ENCODE measurements at places on chromosomes 3 and 15.

GRCh38 chr3:35900079-35900478 lies 260.8 kb downstream of the ARPP21 start:
- no peak for DNase-seq

DNA sequence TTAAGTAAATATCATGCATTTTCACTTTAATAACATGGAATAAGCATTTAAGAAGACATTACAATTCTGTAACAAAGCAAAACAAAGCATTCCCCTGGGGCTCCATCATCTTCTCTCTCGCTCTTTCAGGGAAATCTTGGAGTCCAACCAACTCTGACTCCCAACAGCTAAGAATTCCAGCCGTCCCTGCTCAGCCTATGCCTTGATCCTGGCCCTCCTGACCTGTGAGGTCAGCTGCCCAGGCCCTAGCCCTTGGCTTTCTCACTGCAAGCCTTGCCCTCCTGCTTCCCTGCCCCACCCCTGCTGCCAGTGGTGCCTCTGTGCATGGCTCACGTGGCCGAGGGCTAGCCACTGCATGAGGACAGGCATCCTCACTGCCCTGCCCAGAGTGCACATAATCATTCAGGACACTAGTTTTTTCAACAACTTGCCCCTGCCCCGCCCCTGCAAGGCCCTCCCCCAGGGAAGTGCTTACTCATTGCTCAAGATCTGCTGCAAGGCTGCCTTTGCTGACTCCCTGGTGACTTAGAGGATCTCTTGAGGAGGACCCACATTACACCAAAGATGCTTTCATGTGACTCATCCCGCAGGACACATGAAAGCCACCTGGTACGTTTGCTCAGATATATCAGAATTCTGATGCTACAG lies 37.6 kb downstream of the MTMR10 start:
- peak; percentile 49 for DNase-seq

DNA sequence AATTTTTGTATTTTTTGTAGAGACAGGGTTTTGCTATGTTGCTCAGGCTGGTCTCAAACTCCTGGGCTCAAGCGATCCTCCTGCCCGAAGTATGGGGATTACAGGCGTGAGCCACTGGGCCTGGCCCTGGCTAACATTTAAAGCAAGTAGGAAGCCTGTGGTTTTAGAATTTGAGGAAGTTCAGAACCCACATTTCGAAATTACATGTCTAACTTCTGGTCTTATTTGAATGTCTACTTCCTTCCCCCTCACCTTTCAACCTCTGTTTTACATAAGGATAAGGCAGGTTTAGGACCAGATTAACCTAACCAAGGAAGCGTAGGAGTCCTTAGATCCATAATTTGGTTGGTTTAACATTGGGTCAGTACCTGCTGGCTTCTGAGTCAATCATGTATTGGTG lies 120.5 kb upstream of the PROK2 start:
- DNase-seq: no peak

DNA sequence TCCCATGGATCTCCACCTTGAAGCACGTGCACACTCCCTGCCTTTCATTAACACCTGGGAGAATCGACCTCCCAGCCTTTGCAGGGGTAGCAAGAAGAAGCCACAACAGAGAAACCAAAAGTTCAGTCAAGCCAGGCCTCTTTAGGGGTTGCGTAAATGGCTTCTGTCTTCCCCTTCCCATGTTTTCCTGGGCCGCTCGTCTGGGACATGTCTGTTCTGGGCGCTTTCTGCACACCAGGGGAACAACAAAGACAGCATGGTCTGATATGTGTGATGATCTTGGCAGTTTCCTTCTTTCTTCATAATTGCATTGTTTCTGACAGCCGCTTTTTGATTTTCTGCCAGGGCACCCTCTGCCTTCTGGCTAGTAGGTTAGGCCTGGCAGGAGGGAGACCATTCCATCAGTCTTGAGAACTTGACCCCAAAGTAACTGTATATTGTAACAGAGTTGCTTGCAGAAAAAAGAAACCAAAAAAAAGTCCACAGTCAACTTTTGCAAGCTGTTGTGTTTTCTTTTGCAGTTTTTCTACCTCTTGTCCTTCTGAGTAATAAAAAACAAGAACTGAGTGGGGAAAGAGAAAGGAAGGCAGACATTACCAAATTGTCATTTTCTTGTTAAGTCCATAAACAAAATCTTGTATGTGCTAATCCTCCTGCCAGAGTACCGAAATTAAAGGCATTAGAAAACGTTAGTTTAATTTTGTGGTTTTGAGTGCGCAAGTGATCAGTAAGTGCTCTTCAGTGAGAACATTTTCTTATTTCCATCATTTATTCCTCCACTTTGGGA lies 56.0 kb upstream of the FURIN start:
- no peak for DNase-seq

GRCh38 chr15:87034886-87035285 lies 955.2 kb downstream of the AGBL1 start:
- DNase-seq: no peak

DNA sequence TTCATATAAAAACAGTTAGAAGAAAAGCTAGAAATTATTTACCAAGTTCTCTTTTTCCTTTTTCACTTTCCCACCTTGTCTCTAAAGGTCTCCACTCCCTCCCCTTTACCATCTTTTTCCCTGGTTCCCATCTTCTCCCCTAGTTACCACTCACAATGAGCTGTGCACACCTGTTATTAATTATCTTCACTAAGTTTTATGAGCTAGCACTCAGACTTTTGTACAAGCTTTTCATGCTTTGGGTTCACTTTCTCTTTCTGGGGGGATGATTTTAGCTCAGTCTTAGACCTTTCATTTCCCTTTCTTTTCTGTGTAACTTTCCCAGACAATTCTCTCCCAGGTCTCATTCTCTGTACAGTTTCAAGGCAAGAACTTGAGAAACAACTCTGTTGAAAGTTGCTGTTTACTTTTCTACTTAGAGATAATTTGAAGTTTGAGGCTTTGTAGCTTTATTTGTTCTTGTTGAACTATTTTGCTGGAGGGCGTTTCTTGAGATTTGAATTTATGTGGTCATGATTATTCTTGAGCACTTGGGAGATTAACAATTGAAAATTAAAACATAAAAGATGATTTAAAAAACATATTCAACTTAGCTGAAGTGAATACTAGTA lies 24.0 kb upstream of the AADAC start:
- DNase-seq: no peak

DNA sequence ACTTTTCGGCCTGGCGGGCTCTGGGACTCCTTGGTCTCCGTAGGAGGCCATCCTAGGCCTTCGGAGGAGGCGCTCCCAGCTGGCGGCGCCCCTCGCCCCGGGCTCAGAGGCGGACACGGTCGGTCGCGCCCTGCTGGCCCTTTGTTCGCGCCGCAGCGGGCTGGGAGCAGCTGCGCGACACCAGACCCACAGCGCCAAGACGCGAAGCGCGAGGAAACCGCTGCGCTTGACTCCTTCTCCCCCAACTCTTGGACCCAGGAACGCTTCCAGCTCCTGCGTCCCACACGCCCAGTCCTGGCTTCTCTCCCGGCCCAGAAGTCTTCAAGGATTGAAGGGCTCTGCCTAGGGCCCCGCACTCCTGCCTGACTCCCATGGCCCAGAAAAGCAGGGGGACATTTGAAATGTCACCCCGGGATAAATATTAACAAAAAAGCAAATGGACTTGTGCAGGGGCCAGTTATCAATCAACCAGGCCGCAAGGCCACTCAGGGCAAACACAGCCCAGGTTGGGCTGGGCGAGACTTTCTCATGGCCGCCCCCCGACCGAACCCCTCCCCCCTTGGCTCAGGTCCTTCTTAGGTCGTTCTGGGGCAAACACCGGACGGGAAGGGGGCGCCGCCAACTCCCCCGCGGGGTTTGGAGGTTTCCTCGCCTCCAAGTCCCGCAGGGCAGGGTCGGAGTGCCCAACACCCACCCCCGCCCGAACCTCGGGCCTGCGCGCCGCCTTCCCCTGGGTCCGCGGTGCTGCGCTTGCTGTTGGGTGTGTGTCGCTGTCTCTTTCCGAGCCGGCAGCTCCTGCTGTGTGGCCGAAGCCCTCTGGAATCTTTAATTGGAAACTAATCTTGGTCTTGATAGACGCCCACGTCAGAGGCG lies 5.1 kb downstream of the ONECUT1 start:
- DNase-seq: no peak

DNA sequence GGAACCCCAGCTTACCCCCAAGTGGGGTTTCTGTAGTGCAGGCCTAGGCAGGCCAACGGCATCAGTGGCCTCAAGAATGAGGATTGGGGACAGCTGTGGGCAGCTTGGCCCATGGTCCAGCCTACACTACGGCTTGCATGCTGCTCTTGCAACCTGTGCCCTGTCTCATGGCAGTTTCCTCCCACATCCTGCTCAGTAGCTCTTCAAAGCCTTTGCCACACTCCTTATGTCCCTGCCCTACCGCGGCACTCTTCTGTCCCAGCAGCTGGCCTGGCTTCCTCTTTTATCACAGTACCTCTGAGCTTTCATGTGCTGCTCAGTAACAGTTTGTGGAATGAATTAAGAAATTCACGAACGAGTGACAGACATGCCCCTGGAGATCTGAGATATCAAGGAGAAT lies 431.0 kb downstream of the EPHB1 start:
- DNase-seq: no peak

GRCh38 chr3:184472723-184473428 lies 88.7 kb upstream of the EPHB3 start:
- no peak for DNase-seq

GRCh38 chr3:101646726-101647125 lies 30.2 kb downstream of the ZBTB11 start:
- no peak for DNase-seq

- DNase-seq: no peak
Observed at GRCh38 chr3:52827441-52827840, 3.0 kb downstream of the ITIH4 start.

DNA sequence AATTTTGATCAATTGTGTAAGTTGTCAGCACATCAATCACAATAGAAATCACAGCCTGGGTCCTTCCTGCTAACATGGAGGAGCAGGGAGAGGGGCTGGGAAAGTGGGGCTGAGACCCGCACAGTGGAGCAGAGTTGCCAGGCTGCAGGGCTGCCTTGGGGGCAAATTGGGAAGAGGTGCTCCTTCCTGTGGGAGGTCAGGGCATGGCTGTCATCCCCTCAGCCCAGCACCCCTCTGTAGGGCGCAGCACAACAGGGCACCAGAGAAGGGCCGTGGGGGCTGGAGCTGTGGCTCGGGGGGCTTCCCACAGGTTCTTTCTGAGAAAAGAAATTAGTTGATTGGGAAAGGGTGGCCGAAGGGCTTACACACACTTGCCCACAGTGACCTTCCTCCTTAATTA lies 126.3 kb downstream of the NSMCE3 start:
- DNase-seq: no peak

DNA sequence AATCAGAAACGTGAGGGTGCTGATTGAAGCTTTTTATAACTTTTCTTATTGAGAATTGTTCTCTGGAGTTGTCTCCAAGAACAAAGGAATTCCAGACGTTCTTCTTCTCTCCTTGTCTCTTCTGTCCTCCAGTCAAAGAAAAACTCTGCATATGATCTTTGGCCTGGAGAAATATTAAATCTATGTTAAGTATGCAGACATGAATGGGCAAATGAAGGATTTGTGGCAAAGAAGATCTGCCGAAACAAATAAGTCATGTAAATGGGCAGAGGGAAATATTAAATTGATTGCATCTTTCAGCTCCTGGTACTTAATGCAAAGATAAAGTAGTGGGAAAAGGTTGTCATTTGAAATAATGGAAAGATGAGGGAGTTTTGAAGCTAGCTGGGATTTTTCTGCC lies 74.9 kb downstream of the IGF1R start:
- no peak for DNase-seq

GRCh38 chr15:38389924-38390542 lies 63.9 kb upstream of the FAM98B start:
- DNase-seq: peak; percentile 63

DNA sequence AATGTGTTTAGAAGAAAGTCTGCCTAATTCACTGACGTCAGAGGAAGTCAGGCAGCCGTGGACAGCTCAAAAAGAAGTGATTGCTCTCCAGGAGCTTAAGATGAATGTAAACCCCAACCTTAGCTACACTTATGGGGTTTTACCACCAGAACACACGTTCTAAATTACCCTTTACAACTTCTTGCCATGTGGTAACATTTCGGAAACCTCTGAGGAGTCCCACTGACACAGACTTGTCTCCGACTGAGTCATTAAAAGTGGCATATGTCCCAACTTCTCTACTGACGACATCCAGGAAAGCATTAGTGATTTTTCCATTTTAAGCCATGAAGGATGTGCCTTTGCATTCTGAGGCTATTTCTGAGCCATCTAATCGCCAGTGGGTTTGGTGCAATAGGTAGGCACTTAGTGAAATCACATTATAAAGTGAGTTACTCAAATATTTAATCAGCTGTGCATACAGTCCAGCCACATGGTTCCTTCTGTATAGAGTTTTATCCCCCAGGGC lies 32.4 kb downstream of the C2CD4A start:
- no peak for DNase-seq

DNA sequence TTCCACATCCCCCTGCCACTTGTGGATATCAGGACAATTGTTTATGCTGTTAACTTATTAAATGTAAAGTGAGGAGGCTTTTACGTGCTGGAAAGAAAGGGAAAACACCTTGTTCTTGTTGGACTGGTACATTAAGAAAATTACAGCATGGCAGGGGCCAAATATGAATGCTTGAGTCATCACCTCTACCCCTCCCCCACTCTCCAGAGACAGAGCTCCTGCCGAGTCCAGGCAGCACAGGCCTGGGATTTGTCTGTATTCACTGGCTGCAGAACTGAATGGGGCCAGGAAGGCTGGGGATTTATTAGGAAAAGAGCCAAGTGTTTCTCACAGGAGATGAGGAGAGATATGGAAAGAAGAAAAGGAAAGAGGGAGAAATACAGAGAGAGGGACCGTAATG lies 308.9 kb downstream of the EPHB1 start:
- no peak for DNase-seq

GRCh38 chr15:31091481-31091880 lies 10.0 kb downstream of the TRPM1 start:
- DNase-seq: no peak

DNA sequence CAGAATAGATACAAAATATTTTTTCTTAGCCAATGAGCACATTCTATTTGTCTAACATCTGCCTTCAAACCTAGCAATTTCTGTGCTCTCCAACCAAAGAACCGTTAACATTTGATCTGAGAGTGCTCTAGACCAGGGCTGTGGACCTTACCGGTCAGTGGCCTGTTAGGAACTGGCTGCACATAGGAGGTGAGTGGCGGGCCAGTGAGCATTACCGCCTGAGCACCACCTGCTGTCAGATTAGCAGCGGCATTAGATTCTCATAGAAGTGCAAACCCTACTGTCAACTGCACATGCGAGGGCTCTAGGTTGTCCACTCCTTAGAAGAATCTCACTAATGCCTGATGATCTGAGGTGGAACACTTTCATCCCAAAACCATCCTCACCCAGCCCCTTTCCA lies 131.7 kb downstream of the CADM2 start:
- no peak for DNase-seq

DNA sequence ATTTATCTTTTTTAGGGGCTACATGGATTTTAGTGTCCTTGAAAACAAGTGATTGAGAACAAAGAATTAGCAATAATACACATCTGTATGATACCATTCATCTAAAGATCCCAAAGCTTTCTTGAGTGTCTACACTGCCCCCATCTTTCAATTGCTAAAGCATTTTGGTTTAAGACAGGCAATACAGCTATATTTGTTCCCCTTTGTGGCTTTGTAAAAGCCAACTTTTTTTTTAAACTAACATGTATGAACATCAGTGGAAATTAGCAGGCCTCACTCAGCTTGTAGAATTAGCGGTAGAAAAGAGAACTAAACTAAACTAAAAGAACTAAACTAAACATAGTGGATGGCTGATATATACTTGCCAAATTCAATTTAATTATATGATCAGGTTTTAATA lies 449.6 kb downstream of the MECOM start:
- DNase-seq: no peak
